ENCODE measurements at places on chromosomes 6 and 20.
A peak's percentile ranks its signal among the peaks of the same experiment; 100 is the strongest.

DNA sequence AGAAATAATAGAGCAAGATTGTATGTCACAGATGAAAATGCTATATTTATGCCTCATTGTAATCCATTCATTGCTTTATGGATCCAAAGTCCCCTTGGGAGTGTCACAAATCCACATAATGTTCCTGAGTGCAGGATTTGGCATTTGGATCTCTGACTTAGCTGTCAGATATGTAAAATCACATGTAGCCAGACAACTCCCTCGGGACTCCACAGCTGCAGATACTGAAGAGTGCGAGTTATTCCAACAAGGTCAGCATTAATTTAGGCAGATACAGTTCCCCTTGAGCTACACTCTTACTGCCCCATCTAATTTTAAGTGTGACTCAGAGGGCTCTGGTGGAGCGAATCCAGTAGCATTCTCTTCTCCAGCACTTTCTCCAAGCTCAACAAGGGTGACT, 433.2 kb downstream of the CD83 start:
- DNase-seq: no peak

DNA sequence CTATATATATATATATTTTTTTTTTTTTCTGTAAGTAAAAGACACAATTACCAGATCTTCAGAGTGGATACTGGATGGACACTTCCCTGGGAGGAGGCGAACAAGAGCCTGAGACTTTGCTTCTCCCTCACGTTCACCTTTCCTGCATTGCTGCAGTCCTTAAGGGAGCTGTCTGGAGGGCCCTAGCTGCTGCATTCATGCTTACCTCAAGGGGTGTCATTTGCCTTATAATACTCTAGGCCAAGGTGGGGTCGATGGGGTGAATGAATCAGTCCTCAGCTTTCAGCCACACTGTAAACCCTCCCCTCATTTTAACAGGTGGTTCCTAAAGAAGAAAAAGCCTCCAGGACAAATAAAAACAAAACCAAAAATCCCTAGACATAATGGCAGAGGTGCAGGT, 34.8 kb upstream of the CD83 start:
- no peak for DNase-seq

DNA sequence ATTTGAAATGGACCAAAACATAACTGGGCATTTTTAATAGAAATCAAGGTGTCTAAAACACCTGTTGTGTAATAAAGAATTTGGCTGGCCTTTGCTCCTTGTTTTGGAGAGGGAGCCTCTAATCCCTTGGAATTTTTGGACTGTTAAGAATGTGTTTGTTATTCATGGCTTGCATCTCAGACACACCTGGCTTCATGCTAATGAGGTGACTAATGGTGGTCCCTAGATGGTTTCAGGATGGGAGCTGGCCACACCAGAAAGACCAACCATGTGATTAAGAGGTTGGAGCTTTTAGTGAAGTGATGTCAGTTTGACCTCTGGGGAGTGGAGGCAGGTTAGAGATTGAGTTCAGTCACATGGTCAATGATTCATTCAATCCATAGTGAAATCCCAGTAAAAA, 328.4 kb downstream of the DHX35 start:
- DNase-seq: no peak

GRCh38 chr20:22307409-22307808, 277.0 kb downstream of the FOXA2 start:
- DNase-seq: no peak

DNA sequence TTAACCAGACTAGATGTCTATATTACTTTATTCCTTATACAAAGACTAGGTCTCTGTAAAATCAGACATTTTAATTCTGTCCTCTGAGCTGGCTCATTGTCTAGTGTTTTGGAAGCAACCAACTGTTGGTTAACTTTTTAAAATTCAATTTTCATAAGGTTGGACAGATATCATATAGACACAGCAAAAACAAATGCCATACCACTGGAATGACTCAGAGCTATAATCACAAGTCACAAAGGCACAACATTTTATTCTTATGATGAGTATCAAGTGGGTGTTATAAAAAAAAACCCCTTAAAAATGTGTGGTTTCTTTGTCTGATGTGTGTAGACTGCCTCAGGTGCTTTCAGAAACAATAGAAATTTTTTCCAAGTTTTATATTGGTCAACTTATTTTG, 296.2 kb upstream of the MARCKS start:
- no peak for DNase-seq

- peak; percentile 3 for DNase-seq
Measured at GRCh38 chr6:160520043-160520904, 143.8 kb downstream of the LPA start.

GRCh38 chr6:52299653-52300052, 15.1 kb upstream of the MCM3 start:
- DNase-seq: no peak

GRCh38 chr6:166861961-166862286, 94.4 kb downstream of the RNASET2 start:
- no peak for DNase-seq

- no peak for DNase-seq
Measured at GRCh38 chr6:130500693-130501092, 134.9 kb downstream of the TMEM200A start.

- DNase-seq: no peak
Measured at GRCh38 chr20:49630396-49630951, 62.5 kb upstream of the PTGIS start.

GRCh38 chr6:129748212-129748900, 38.4 kb upstream of the ARHGAP18 start:
- peak; percentile 23 for DNase-seq

GRCh38 chr6:149212892-149213801, 104.4 kb upstream of the TAB2 start:
- DNase-seq: no peak

GRCh38 chr6:17066610-17067009, 35.2 kb upstream of the STMND1 start:
- no peak for DNase-seq

- no peak for DNase-seq
Measured at GRCh38 chr20:53180928-53181362, 208.8 kb downstream of the TSHZ2 start.

GRCh38 chr20:58555078-58555765, 40.0 kb upstream of the APCDD1L start:
- DNase-seq: no peak

DNA sequence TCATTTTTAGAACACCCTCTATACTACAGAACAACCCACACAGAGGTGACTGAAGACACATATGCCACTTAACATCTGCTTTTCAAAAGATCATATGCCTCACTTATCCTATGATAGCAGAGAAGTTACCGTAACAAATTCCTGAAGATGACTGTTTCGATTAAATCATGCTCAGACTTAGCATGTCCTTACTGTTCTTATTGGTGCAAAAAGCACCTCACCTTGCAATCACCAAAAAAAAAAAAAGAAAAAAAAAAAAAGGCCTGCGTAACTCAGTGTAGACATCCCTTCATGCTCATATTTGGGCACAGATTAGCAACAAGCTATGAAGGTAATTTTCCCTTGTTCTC, 17.7 kb upstream of the DST start:
- DNase-seq: no peak

DNA sequence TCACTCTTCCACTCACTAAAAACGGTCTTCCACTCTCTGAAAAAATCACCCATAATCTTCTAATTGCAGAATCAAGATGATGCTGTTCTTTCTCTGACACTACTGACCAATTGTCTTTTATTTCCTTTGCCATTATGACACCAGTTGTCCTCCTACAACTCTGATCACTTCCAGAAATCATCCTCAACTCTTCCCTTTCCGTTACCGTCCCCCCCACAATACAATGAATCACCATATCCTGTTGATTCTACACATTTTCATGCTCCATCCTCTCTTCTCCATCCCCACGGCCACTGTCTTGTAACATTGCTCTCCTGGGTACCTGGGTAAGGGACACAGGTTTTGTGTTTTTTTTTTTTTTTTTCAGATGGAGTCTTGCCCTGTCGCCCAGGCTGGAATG, 2.5 kb upstream of the PPP2R5D start:
- DNase-seq: no peak

- DNase-seq: no peak
Measured at GRCh38 chr6:79028641-79029314, 49.3 kb downstream of the PHIP start.

- DNase-seq: no peak
Measured at GRCh38 chr6:81761197-81761596, 8.7 kb upstream of the TENT5A start.

DNA sequence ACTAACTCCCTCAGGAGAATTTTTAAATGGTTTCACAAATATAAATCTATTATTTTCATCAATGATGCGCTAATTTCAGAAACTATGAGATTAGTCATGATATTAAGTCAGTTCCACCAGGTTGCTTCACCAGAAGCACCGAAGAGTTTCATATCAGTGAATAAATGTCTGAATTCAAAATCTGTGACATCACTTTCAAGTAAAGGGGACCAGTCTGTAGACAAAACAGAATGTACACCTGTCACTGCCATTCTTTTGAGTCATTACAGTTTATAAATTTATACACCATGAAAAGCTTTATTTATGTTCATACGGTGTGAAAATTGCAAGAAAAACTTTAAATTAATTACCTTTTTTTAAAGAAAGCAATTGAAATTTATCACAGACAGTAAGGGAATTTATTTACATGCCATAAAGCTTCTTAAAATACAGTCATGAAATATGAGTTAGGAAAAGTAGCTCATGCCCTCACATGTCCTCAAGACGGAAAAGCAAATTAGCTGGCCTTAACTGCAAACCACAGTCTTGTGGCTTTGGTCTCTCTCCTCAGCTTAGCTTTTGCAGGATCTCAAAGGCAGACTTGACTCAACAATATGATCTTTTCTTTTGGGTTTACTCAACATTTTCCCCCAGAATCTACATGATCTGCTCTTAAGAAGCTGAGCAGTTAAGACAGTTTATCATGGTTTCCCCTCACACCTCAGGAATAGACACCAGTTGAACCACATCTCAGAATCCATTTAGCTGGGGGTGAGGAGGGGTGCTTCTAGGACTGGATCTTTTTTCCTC, 177.7 kb upstream of the MCHR2 start:
- DNase-seq: no peak

GRCh38 chr6:103047567-103047966, 1654.1 kb downstream of the GRIK2 start:
- no peak for DNase-seq

GRCh38 chr6:56244528-56245253, 2.7 kb downstream of the COL21A1 start:
- no peak for DNase-seq

- no peak for DNase-seq
Measured at GRCh38 chr6:170152989-170153388, 137.9 kb downstream of the DLL1 start.

GRCh38 chr6:28337121-28337520, 1.2 kb upstream of the ZSCAN31 start:
- no peak for DNase-seq

- no peak for DNase-seq
Measured at GRCh38 chr6:109088995-109089394, 5.7 kb downstream of the SESN1 start.

DNA sequence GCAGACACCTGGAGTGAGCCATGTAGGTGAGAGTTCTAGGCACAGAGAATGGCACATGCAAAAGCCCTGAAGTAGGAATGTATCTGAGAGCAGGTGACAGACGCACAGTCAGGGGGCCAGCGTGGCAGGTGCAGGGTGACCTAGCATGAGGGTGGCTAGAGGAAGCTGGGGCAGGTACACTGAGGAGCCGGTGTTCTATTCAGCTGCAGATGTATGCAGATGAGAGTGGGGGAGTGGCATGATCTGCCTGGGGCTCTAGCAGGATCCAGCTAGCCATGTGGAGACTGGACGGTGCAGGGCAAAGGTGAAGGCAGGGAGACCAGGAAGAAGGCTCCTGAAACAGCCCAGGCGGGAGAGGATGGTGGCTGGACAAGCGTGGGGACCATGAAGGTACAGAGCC, 10.7 kb downstream of the PEDS1 start:
- DNase-seq: no peak

- no peak for DNase-seq
Measured at GRCh38 chr6:64482631-64483030, 847.0 kb downstream of the PHF3 start.

- DNase-seq: no peak
Measured at GRCh38 chr6:134622382-134623173, 304.7 kb upstream of the SGK1 start.

DNA sequence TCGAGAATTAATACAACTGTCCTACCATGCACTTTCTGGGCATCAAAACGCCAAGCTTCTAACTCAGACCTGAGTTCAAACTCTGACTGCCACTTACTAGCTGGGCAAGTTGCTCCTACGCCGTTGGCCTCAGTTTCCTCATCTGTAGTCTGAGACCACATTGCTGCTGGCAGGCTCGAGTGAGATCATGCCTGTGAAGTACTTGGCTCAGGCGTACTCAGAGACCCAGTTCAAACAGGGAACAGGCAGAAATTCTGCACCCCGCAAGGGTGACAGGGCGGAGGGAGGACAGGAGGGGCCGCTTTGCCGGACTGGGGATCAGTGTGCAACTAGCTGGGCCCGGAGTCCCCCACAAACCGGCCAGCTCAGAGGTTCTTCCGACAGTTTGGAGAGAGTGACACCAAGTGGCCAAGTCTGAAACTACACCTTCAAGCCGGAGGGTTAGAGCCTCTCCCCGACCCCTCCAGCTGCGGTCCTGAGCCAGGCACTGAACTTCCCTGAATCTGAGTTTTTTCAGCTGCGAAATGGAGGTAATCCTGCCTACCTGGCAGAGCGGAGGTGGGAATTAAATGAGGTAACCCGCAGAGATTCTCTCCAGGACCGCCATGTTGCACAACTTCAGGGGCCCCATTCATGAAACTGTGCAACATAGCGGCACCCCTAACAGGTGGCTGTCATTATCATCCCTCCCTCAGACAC, 46.0 kb upstream of the PTPN1 start:
- DNase-seq: peak; percentile 16

- no peak for DNase-seq
Measured at GRCh38 chr6:161354956-161355355, 81.1 kb upstream of the AGPAT4 start.

DNA sequence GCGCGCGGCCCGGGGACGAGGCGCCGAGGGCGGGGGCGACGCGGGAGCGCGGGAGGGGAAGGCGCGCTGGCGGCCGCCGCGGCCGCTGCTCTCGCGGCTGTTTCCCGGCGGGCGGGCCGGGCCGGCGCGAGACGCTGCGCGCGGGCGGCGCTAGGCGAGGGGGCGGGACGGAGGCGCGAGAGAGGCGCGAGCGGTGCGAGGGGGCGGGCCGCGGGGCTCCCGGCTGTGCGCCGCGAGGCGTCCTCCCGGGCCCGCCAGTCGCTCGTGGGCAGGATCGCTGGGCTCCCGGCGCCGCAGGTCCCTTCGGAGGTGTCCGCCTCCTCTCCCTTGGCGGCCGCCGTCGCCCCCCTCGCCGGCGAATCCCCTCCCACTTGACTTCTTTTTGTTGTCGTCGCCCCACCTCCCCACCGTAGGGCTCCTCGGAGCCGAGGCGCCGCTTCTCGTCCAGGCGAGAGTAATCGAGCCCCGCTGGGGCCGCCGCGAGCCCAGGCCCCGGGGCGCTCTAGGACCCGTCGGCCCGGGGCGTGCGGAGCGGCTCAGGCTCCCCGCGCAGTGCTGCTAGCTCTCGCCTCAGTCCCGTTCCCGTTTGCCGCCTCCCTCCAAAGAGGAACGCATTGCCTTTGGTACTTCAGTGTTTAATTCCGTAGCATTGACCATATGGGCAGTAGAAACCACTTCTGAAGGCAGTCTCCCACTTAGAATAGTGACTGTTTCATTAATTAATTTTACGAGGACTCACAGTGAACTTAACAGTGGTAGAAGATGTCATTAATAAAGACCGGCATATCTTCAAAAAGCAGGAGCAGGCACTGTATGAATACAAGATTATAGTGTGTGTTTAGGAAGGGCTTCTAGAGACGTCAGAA, at the start of gene RANBP9:
TSS of gene RANBP9 (minus strand) at position 103 of the 866 bp plus-strand sequence. CDS start 330 bp downstream, outside the sequence.
- peak; percentile 78 for DNase-seq
